ENCODE measurements at places on chromosomes 13 and 19.

DNA sequence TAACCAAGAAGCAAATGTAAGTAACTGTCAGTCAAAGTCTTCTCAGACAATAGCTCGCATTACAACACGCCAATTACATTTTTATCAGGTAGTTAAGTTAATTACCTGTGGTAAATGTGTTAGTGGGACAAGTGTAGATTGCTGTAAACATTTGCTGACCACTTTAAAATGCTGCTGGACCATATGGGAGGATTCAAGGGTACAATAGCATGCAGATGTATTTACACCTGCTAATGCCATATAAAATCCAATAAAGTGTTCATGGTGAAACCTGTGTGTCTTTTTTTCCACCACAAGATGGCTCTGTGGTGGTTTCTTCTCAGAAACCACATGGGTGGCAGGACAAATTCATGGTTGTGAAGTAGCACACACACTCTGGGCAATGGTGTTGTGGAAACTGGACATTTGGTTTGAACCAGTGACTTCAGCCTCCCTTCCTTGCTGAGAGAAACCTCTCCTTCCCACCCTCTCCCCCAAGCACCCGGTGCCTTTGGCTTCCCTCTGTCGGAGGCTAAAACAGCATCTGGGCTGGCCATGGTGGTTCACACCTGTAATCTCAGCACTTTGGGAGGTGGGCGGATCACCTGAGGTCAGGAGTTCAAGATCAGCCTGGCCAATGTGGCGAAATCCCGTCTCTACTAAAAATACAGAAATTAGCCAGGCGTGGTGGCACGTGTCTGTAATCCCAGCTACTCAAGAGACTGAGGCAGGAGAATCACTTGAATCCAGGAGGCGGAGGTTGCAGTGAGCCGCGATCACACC is 18.1 kb upstream of the GTF3A start:
- DNase-seq = no peak

- no peak for DNase-seq
Observed at GRCh38 chr13:75818179-75818967, 182.2 kb downstream of the LMO7 start.

GRCh38 chr19:45464852-45465441 is 2.8 kb upstream of the FOSB start:
- DNase-seq = no peak

- DNase-seq = no peak
Observed at GRCh38 chr13:40539576-40540327, 126.7 kb downstream of the FOXO1 start.

- no peak for DNase-seq
Observed at GRCh38 chr19:33296488-33296971, 5.8 kb downstream of the CEBPA start.

DNA sequence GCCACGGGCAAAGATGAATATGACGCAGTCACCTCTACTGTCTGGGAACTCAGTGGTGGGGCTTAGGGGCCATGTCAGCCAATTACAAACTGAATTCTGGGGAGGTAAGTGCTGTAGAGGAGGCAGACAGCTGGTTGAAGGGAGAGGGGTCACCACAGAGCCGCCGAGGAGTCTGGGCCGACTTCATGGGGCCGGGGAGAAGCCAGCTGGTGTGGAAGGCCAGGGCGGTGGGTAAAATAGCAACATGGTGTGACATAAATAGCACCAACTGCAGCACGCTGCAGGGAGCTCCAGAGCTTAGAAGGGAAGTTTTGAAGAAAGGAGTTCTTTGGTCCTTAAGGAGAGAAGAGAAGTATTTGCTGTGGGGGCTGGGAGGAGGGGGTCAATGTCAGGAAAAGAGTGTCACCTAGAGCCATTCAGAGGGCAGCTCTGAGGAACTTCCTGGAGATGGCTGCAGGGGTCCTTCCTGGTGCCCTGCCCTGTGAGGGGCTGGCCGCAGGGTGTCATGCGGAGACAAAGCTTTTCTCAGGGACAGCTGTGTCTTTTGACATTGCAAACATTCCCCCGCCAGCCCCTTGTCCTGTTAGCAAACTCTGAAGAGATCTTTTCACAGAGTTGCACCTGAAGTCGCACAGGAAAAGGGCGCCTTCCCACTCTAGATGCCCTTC is 6.4 kb downstream of the METTL21C start:
- DNase-seq = no peak

- no peak for DNase-seq
Observed at GRCh38 chr19:5943623-5944022, 29.6 kb downstream of the CAPS start.

GRCh38 chr19:29375429-29376119 is 150.2 kb upstream of the VSTM2B start:
- no peak for DNase-seq

DNA sequence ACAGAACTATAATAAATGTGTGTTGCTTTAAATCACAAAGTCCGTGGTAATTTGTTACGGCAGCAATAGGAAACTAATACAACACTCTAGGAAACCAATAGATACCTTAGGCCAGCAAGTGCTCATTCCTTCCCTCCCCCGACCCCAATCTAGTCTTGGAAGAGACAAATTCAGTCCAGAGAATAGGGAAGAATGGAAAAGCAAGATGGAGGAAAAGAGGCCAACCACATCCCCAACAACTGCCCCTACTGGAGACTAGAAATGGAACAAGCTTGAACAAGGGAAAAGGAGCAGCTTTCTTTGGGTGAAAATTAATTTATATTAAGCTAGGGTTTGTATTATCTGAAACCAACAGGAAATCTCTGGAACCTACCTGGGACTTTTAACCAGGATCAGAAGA is 54.4 kb downstream of the DIAPH3 start:
- DNase-seq = no peak

DNA sequence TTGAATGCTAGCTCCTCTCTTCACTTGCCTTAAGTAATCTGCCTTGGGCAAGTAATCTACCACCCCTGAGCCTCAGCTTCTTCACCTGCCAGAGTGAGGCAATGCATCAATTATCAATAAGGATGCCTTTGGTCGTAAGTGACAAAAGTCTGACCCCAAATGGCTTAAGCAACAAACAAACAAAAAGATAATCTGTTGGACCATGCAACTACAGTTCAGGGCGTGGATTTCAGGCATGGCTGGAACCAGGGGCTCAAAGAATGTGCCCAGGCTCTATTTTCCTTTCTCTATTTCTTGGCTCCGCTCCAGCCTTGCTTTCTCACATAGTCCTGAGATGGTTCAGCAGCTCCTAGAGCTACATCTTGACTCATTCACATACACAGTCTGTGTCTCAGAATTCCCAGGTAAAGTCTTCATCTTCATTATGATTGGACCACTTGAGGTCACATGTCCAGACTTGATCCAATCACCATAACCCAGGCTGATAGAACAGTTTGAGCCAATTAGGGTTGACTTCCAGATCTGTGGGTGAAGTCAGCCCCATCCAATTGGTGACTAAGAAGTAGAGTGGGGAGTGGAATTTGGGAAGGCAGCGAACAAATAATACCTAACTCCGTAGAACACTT is 29.6 kb downstream of the ACSBG2 start:
- DNase-seq = no peak

- DNase-seq = no peak
Observed at GRCh38 chr19:12166626-12167025, 3.7 kb downstream of the ZNF136 start.

- DNase-seq = no peak
Observed at GRCh38 chr13:24727731-24728601, 36.0 kb upstream of the RNF17 start.

- no peak for DNase-seq
Observed at GRCh38 chr19:36527873-36528193, 238 bp downstream of the ZNF260 start.

GRCh38 chr13:71169180-71169579 is 697.8 kb downstream of the DACH1 start:
- DNase-seq = no peak

DNA sequence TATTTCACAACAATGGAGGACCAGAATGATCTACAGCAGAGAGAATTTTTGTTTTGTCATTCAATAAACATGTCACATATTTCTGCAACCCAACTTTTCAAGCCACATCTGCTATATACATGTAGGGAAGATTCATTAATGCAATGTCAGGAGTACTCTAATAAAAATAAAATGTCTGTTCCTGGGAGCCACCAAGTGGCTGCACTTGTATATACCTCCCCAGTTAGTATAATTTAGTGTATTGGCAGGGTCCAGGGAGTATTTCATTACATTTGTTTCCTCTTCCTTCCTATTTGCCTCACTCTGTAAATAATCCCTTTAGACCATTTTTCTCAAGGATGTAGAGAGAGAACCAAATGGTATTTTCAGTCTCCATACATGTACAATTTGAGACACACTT is 1169.0 kb downstream of the DIAPH3 start:
- no peak for DNase-seq

GRCh38 chr13:111247552-111247951 is 72.9 kb upstream of the TEX29 start:
- no peak for DNase-seq

DNA sequence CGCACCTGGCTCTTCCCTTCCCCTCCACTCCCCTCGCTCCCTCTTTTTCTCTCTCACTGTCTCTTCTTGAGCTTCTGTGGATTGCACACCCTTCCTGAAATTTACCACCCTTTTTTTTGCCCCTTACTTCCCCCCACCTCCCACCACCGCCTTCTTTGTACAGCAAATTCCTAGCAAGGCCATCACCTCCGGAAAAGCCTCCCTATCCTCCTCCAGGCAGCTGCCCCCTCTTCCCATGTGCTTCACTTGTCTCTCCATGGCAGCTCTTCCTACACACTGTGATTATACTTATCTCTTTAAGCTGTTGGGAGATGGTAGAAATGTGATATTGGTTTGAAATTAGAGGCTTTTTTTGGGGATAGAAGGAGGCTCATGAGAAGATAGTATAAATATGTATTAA is 28.3 kb upstream of the KCTD4 start:
- DNase-seq = no peak

DNA sequence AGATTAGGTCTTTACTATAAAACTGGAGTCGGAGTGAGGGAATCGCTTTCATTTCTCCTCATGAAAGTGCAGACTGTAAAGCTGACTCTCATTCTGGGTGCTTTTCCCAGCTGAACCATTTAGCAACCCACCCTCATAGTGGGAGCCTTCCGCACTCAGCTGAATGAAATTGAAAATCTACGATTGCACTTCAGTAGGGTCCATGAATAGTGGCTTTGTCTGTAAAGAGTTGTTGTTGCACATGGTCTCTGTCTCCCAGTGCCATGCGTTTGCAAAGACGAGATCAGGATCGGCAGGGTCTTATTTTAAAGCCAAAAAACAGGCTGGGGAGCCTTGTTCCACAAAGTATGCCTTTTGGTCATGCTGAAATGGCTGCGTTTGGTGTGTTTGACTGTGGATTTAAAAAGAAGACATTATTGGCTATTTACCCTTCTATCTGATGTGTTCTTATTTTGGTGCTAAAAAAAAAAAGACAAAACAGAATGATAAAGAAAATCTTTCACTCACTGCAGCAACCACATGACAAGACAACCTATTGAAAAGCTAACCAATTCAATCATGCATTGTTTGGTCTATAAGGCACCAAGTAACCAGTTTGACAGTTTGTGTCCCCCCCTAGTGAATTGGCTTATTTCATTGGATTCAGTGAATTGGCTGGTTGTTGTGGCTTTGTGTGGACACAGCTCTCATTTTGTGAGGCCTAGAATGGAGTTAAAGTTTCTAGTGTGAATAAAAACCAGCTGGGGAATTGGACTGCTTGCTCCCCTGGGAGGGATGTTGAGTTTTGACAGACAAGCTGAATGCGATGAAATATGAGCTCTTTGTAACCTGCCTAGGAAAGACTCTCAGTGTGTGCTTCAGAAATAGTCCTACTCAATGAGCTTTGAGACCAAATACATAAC is 65.6 kb downstream of the ARHGAP35 start:
- DNase-seq = no peak

DNA sequence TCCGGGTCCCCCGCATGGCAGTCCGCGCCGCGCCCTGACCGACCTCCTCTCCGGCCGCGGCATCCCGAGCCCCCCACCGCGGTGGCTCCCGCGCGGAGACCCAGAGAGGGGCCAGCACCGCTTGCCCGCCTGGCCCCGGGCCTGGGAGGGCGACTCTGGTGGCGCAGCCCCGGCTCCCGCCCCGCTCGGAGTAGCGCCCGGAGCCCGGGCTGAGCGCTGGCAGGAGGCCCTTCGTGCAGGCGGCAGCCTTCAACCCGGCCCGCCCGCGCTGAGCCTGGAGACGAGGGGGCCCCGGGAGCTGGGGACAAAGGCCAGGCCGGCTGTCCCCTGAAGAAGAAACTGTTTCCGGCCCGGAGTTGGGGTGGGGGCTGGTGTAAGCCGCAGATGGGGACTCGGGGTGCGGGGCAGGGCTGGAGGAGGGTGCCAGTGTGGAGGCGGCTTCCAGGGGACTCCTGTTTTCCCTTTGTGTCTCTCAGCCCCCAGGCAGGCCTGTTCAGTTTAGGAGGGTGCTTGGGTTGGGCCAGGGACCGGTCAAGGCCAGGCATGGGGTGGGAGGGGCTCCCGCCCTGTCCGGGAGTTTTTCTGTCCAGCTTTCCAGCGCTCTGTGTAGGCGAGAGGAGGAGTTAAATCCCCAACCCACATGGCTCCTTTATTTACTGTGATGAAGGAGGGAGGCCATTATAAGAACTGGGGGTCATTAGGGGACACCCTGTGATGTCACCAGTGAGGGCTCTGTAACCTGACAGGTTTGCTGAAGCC is 935 bp downstream of the LRP3 start:
- DNase-seq = no peak

DNA sequence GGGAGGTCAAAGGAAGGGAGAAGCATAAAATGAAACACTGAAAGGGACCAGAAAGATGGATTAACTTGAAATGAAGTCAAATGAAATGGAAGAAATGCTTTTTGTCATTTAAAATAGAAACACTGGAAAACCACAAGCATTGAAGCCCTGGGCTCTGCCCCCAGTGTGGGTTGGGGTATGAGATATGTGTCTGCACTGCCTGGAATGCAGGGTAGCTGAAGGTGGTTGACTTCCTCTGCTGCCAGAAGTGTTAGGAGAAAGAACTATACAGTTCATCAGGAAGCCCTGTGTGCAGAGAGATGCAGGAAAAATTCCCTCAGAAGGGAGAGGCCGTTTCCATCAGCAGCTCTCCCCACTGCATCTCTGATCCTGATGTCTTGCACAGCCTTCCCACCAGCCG is 69.2 kb downstream of the DHRS12 start:
- DNase-seq = no peak

DNA sequence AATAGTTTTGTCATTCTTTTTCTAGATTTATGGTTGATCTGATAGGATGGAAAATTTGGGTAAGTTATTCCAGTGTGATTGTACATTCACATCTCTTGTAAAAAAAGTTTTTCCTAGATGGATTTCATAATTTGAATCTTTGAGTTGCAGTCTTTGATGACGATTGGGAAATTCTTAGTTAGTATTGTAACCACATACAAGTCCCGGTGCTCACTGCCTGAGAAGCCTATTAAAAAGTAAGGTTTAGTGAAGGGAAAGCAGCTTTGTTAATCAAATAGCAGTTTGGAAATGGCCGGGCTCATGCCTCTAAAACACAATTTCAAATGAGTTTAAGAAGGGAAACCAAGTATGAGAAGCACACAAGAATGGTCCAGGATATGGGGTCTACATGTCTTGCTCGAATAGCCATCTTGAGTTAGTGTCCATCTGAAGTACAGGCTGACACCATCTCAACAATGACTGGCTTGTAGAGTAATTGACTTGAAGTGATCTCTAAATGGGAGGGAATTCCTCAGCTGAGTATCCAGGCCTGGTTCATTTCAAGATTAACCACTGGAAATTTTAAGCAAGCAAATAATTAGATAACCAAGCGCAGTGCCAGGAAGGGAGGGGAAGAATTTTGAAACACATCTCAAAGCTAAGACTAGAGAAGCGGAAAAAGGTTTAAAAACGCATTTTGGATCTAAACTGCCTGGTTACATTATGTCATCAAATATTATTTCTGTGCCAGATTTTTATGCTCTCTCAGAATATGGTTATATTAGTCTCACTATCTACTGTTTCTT is 1145.6 kb upstream of the MIR17HG start:
- DNase-seq = no peak

GRCh38 chr13:92830821-92831220 is 395.8 kb upstream of the GPC6 start:
- no peak for DNase-seq

Measured in esophagus squamous epithelium (tissue), 5 donors.